Thyroid gland (tissue), 4 donors: ENCODE measurements at places on chromosomes 6 and 20. TPM values are rescaled to one million over a fixed set of nuclear protein-coding genes. Genes with fewer than 3 reads are reported as not detected.

Gene POPDC3
- total RNA-seq = 0.33 TPM

DNA sequence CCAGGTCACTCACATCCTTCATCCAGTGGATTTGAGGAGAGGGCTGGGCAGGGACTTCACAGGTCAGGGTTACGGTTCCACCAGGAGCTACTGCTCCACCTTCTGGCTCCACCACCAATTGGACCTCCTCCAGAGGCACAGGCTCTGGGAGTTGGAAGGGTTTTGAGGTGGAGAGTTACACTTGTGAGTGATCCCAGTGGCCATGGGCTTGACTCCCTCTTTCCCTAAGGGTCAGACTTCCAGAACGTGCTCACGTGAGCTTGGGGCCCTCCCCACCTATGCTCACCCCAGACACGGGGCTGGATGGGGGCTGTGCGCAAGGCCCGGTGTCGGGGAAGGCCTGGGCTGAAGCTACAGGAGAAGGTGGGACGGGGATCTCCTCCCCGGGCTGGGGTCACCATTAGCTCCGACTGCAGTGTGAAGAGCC is 1.5 kb downstream of the AGER start:
- DNase-seq = no peak
- H3K4me1 ChIP-seq = peaks cover 50% of the 10 kb centered on the region
- H3K27ac ChIP-seq = no peak overlapping the region
- H3K27me3 ChIP-seq = no peaks in the 10 kb centered on the region

DNA sequence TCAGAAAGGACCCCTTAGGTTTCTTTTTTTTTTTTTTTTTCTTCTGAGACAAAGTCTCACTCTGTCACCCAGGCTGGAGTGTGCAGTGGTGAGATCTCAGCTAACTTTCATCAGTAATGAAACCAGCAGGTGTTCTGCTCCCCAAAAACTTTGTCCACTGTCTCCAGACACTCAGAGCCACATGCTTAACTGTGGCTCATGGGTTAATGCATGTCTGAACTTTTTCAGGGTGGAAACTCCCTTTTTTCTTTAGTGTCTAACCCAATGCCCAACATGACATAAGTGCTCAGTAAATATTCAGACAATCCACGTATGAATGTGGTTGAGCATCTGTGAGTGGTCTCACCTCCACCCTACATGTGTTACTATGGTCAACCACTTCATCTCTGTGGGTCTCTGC is 45.4 kb downstream of the MYB start:
- H3K4me3 ChIP-seq = no peak overlapping the region
- H3K27ac ChIP-seq = no peak overlapping the region
- H3K27me3 ChIP-seq = no peaks in the 10 kb centered on the region
- H3K36me3 ChIP-seq = no peaks in the 10 kb centered on the region
- no peak for DNase-seq

DNA sequence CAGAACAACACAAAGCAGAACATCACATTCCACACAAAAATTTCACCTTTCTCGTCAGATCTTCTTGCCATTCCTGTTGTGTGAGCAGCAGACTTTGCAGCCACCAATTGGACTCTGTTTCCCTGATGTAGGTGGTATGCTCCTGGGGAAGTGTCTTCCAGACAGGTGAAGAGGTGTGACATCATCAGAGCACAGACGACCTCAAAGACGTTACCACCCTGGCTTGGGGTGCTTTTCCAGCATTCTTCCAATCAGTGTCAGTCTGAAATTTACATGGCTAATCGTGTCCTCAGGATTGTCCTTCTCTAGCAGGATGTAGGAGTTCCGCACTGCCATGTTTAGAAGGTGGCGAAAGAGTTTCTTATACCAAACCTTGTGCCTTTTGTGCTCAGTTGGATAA is 31.6 kb upstream of the RIMS4 start:
- no peak overlapping the region for H3K4me3 ChIP-seq
- no peaks in the 10 kb centered on the region for H3K27me3 ChIP-seq
- no peaks in the 10 kb centered on the region for H3K36me3 ChIP-seq
- H3K27ac ChIP-seq = no peak overlapping the region

DNA sequence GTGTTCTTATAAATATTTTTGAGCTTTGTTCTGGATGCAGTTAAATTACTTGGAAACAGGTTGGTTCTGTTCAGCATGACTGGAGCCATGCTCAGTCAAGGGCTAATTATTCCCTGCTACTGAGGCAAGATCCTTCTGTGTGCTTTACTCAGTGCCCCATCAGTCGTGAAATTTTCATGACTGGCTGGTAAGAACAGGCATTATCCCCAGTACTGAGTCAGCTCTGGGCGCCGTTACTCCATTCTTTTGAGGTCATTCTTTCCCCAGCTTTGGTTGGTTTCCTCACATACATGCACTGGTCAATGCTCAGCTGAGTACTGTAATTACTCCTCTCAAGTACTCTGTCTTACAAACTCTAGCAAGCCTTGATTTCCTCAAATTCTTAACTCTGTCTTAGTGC is 71.3 kb downstream of the CDKAL1 start:
- peaks cover 12% of the 10 kb centered on the region for H3K4me1 ChIP-seq
- H3K27me3 ChIP-seq = no peaks in the 10 kb centered on the region
- no peak overlapping the region for H3K4me3 ChIP-seq
- peak overlapping the region; percentile 1 for H3K27ac ChIP-seq
- peak; percentile 79 for DNase-seq

- no peak overlapping the region for H3K27ac ChIP-seq
- H3K4me3 ChIP-seq = no peak overlapping the region
- no peaks in the 10 kb centered on the region for H3K27me3 ChIP-seq
- peaks cover 27% of the 10 kb centered on the region for H3K36me3 ChIP-seq
Observed at GRCh38 chr20:32195581-32195980, 12.0 kb downstream of the PLAGL2 start.

DNA sequence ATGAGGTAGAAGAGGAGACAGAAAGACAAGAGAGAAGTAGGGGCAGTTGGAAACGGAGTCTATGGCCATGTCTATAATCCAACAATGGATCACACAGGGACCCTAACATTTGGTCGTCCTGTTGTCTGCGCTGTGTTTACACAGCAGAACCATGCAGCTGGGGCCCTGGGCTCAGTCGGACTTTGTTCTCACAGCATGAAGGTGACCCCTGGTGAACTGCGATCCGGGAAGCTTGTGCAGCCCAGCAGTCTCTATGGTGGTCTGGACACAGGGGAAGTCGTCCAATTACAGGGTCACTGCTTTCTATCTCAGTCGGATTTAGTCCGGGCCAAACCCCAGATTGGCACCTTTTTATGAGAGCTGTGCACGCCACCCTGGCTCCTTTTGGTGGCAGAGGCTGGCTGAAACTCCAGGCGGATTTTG is 153.6 kb downstream of the FOXA2 start:
- no peaks in the 10 kb centered on the region for H3K27me3 ChIP-seq
- DNase-seq = no peak
- no peak overlapping the region for H3K4me3 ChIP-seq
- peaks cover 15% of the 10 kb centered on the region for H3K4me1 ChIP-seq

DNA sequence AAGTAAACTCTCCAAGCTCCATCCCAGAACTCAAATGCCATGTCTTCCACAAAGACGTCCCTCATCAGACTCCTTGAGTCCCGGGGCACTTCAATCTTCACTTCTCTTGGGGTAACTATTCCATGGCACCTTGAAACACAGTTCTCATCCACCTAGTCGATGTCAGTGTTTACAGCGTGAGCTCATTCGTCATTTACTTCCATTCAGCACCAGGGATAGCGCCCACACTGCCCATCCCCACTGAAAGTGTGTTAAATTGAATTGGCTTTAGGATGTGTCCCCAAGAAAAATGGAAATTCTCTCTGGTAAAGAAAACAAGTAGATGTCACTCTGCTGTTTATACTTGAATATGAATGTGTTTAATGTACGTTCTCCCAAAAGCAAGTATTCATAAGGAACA is 31.3 kb downstream of the KCNK15 start:
- no peak overlapping the region for H3K27ac ChIP-seq
- no peaks in the 10 kb centered on the region for H3K27me3 ChIP-seq
- no peak overlapping the region for H3K4me3 ChIP-seq

- no peak for DNase-seq
- no peaks in the 10 kb centered on the region for H3K36me3 ChIP-seq
- H3K4me1 ChIP-seq = peaks cover 13% of the 10 kb centered on the region
- no peak overlapping the region for H3K27ac ChIP-seq
Observed at GRCh38 chr20:46978951-46979491, 84.4 kb downstream of the EYA2 start.
